Pulmonary artery endothelial cell (primary cell): ENCODE measurements at places on chromosomes 2 and 18. TPM values are rescaled to one million over a fixed set of nuclear protein-coding genes. Genes with fewer than 3 reads are reported as not detected.

PRKAG3 gene
- not detected in 2 replicates for total RNA-seq

PTPN2 gene
- total RNA-seq, result 17.5 and 20.3 TPM in 2 replicates

DNA sequence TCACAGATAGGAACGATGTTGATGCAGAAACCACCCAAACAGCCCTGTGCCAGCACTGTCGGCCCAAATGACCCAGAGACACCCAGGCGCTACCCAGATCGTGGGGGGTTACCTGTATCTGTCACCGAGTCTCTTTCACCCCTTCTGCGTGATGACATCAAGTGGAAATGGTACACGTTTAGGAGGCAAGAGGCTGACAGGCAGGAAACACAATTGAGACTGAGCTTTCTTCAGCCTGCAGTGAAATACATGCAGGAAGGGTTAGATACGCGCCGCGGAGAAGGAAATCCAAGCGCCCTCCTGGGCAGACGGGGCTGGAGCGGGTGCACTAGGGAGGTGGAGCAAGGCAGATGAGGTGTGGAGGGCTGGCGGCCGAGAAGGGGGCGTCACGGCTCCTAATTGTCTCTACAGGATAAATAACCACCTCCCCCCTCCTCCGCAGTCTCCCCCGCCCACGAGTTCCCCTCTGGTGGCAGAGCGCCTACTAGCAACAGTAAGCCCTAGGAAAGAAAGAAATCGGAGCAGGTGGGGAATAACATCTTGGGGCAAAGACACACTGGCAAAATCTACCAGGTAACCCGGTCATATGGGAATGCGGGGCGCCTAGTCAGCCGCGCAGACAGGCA, at the start of gene RNF152:
RNF152 (minus strand) TSS at position 325 of the 626 bp plus-strand sequence. CDS start 76,544 bp downstream, outside the sequence.
- DNase-seq, result no peak

LYPD6B gene
- not detected in 2 replicates for total RNA-seq

GRCh38 chr2:220835583-220835982, 736.5 kb downstream of the EPHA4 start:
- DNase-seq, result no peak

- DNase-seq, result no peak
These were observed 80.6 kb upstream of the VRK2 start for GRCh38 chr2:57965961-57966360.

DNA sequence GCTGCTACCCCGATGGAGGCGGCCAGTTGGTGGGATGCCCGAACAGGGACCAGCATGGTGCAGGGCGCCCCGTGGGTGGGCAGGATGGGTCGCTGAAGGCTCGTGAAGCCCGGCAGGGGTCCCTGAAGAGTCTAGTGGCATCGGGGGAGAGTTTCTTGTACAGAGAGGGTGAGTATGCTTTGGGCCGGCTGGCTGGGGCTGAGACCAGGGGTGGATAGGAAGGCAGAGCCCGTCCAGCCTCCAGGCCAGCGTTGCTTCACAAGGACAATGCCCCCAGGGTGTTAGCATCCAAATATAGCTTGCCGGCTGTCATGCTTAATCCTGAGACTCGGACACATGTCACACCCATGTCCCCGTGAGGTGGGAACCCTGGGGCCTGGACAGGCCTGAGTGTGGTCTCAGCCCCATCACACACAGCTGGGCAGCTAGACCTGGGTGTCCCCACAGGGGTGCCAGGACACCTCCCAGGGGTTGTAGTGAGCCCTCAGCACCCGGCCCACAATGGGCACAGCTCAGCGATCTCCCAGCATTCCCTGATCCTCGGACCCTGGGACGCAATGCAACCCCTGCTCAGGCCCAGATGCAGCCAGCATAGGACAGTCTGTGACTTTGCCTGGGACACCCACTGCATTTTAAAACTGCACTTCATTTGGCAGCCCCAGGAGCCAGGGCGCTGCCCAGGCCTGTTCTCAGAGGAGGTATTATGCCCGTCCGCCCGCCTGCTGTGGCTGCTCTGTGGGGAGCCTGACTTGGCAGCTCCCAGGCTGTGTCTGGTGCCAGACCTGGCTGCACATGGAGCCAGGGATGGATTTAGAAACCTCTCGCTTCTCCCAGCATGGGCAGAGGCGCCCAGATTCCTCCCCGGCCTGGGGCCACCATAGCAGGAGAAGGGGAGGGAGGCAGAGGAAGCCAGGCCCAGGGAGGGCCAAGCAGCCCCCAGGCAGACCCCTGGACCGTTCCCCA, 36.4 kb downstream of the RAMP1 start:
- no peak for DNase-seq

GRCh38 chr2:121363632-121364420, 78.8 kb upstream of the TFCP2L1 start:
- DNase-seq, result no peak

GRCh38 chr2:151388011-151388410, 21.7 kb upstream of the RIF1 start:
- DNase-seq, result no peak

DNA sequence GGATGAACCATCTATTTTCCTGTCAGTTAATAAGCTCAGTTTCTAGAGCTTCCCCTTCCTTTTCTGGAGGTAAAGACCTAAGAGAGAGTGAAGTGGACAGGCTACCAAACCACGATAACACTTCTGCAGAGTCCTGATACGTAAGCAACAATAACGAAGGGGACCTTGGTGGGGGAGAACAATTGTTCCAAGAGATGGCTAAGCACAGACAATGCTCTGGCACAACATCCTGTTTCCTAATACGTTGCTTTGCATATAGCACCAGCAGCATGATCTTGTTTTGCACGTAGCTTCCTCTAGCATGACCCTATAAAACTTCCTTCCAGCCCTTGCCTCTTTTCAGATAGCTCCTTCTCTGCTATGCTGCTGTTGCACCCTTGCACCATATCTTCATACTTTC, 247.3 kb downstream of the RAD51AP2 start:
- DNase-seq, result no peak

DNA sequence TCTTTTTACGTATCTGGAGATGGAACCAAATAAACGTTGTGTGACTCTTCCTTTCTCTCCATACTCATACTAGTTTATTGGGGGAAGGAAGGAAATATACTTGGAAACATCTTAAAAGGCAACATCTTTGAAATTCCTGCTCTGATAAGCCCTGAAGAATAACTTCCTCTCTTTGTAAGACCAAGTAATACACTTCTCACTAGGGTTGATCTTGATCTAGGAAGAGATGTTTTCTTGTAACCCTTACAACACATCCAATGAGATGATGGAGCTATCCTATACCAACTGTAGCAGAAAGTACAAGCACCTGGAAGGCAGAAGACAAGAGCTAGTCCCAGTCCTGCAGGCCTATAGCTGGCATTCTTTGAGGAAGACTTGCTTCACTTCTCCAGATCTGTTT, 2.0 kb downstream of the ANKRD44 start:
- no peak for DNase-seq

NOL4 gene
- not detected in 2 replicates for total RNA-seq

LINC00305 gene
- not detected in 2 replicates for total RNA-seq

- no peak for DNase-seq
These were observed 102.1 kb downstream of the SNTG2 start for GRCh38 chr2:1052771-1053191.

GRCh38 chr18:69564602-69565001, 163.9 kb downstream of the DOK6 start:
- DNase-seq, result no peak

DNA sequence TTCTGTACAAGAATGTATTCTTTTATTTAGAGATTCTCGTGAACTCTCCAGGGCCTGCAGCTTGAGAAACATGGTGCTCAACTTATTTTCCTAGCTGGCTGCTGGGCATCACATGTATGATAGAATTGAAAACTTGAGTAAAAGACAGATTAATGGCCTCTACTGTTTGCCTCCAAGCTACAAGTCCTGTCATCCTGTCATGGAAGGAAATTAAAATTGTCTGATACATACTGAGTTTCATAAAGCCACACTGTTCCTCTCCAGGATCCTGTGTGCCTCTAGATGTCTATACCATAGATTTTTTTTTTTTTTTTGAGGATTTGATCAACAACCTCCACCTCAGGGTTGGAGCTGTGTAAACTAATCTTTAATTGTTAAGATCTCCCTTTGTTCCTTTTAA, 38.5 kb downstream of the UPP2 start:
- no peak for DNase-seq

ACKR3 gene
- total RNA-seq, result 43.8 and 57.0 TPM in 2 replicates

GRCh38 chr2:8244639-8245038, 437.2 kb upstream of the ID2 start:
- no peak for DNase-seq

MC4R gene
- total RNA-seq, result not detected in 2 replicates

- DNase-seq, result no peak
These were observed 204.6 kb downstream of the RND3 start for GRCh38 chr2:150282771-150283371.

- no peak for DNase-seq
These were observed 18.3 kb downstream of the RNASEH1 start for GRCh38 chr2:3539836-3540235.

- DNase-seq, result no peak
These were observed 180.3 kb downstream of the SEPTIN10 start for GRCh38 chr2:109433486-109433885.

DNA sequence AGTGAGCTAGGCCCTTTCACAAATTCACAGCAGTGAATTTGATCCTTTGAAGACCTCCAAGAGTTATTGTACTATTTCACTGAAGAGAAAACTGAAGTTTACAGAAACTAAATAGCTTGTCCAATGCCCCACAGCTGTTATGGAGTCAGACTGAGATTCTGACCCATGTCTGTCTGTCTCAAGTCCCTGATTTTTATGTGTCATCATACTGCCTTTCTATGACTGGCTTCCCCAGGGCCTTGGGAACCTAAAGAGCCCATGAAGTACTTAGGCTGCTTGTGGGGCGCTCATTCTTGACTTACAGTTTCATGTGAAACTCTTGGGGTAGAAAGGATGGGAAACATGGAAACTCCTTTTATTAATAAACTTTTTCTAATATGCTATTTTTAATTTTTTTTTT, 107.7 kb downstream of the ATL2 start:
- DNase-seq, result no peak

GRCh38 chr2:220432645-220433044, 805.2 kb downstream of the SLC4A3 start:
- DNase-seq, result no peak

- no peak for DNase-seq
These were observed 330.4 kb upstream of the SMIM21 start for GRCh38 chr18:75757951-75758350.
